ENCODE measurements at places on chromosomes 12 and 14.
A peak's percentile ranks its signal among the peaks of the same experiment; 100 is the strongest.

DNA sequence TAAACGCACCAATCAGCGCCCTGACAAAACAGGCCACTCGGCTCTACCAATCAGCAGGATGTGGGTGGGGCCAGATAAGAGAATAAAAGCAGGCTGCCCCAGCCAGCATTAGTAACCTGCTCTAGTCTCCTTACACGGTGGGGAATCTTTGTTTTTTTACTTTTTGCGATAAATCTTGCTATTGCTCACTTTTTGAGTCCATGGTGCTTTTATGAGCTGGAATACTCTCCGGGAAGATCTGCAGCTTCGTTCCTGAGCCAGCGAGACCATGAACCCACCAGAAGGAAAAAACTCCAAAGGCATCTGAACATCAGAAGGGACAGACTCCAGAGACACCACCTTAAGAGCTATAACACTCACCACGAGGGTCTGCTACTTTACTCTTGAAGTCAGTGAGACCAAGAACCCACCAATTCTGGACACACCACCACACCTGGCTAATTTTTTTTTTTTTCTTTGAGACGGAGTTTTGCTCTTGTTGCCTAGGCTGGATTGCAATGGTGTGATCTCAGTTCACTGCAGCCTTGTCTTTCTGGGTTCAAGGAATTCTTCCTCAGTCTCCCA is 6.9 kb upstream of the COPS7A start:
- no peak for DNase-seq

GRCh38 chr14:65906344-65906743 is 493.8 kb downstream of the FUT8 start:
- no peak for DNase-seq

GRCh38 chr12:68633614-68634558 is 23.2 kb downstream of the RAP1B start:
- DNase-seq: no peak

GRCh38 chr12:5399266-5399665 is 32.6 kb upstream of the NTF3 start:
- DNase-seq: no peak

DNA sequence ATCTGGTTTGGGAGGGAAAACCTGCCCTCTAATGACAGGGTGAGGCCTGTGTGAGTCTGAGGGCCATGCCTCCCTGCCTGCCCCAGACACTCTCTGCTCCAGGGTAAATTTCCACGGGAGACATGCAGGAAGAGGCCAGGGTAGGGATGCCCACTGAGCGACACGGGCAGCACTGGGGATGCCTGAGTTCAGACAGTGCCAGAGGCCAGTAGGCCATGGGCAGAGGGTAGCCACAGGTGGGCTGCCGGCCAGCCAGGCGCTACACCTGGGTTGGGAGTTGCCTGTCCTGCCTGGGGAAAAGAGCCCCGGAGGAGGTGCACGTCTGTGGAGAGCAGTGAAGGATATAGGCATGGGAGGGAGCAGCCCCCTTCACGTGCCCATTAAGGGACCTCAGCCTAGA is 3.6 kb downstream of the SERPINA12 start:
- DNase-seq: no peak

- DNase-seq: no peak
Measured at GRCh38 chr14:68785534-68786490, 7.1 kb downstream of the ZFP36L1 start.

DNA sequence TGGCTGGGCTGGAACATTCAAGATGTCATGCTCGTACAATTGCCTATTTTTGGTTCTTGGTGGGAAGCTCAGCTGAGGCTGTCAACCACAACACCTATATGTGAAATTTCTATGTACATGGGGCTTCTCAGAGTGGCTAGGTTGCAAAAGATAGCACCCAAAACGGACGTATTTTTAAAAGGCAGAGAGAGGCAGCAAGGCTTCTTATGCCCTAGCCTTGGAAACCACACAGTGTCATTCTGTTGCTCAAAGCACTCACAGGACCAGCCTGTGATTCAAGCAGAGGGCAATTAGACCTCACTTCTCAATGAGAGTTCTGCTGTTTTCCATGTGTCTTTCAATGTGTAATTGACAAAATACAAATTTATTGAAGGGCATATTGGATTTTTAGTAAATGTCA is 134.0 kb downstream of the GXYLT1 start:
- no peak for DNase-seq

GRCh38 chr12:49865782-49866135 is 22.9 kb upstream of the BCDIN3D start:
- DNase-seq: no peak

GRCh38 chr12:91811481-91812287 is 334.0 kb downstream of the BTG1 start:
- DNase-seq: peak; percentile 55

GRCh38 chr12:67112586-67112985 is 156.6 kb upstream of the CAND1 start:
- DNase-seq: no peak

GRCh38 chr12:116053479-116054200 is 223.9 kb downstream of the MED13L start:
- DNase-seq: no peak

- DNase-seq: no peak
Measured at GRCh38 chr12:129276361-129277060, 423.2 kb downstream of the GLT1D1 start.

- DNase-seq: no peak
Measured at GRCh38 chr12:121388421-121388981, 11.4 kb upstream of the RNF34 start.

- no peak for DNase-seq
Measured at GRCh38 chr12:180445-180844, 33.5 kb downstream of the SLC6A12 start.

GRCh38 chr14:92641306-92641705 is 107.1 kb downstream of the LGMN start:
- DNase-seq: no peak

DNA sequence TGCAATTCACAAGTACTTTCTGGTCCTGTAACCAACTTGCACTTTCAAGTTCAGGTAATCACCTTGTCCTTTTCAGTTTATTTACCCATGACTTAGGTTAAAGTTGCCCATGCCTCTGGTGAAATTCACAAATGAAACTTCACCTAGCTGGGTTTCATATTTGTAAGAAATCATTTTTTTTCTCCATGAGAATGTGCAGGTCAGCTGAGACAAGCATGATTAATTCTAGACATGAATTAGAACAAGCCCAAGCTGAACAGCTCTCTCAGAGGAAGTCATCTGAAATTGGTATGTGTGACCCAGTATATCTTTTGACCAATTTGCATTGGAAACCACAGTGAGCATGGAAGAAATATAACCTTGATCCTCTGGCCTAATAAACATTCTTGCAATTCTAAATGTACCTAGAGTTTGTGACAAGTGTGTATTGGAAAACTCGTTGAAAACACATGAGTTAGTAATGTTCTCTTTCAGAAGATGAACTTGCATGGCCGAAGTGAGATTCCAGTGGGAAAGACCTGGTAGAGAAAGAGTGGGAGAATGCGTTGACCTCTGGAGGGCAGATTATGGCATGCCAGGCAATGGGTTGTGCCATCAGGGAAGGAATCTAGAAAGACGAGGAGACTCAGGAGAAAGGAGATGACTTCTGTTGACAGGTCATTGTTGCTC is 486.5 kb downstream of the ZFP36L1 start:
- no peak for DNase-seq

- DNase-seq: no peak
Measured at GRCh38 chr14:85293612-85294234, 236.2 kb upstream of the FLRT2 start.

- DNase-seq: no peak
Measured at GRCh38 chr14:59785629-59786028, 84.9 kb downstream of the RTN1 start.

DNA sequence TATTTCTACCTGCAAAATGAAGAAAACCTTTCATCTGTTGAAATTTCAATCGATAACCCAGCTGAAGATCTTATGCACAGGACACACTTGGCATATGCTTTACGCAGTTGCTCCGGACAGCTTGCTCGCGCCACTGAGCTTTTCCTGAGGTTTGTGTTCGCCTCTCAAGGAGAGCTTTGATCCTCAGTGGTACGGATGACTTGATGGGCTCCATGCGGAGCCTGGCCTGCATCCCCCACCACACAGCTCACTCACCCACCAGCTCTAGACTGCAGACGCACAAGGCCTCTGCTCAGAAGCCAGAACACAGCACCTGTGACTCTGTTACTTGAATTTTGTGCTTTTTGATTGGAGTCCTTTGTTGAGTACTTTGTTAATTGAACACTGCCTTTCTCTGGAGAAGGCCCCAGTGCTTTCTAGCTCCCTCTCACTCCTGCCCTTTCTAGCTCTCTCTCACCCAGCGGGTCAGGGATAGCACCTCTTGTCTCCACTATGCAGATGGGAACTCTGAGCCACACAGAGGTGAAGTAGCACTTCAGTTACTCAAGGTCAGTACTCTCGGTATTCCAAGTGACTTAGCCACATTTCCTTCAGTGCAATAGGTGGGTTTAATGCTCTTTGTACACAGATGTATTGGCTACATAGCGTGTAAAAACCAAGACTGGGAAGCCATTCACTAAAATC is 52.1 kb downstream of the TBC1D30 start:
- DNase-seq: no peak

DNA sequence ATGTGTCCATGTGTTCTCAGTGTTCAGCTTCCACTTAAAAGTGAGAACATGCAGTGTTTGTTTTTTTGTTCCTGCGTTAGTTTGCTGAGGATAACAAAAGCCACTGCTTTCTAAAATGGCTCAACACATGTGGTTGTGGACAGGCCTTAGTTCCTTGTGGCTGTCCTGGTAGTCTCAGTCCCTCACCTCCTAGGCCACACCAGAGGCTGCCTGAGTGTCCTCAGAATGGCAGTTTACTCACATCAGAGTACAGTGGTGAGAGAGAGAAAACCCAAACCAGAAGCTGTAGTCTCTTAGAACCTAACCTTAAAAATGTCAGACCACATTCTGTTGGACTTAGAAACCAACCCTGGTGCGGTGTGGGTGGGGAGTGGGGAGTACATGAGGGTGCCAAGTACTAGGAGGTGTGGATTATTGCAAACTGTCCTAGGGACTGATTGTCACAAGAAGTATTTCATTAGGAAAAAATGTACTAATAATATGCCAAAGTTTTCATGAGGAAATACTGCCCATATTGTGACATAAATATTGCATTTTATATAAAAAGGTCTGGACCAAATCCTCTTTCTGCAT is 30.4 kb downstream of the NPAS3 start:
- no peak for DNase-seq
